ENCODE measurements at places on chromosomes 11 and 22.

DNA sequence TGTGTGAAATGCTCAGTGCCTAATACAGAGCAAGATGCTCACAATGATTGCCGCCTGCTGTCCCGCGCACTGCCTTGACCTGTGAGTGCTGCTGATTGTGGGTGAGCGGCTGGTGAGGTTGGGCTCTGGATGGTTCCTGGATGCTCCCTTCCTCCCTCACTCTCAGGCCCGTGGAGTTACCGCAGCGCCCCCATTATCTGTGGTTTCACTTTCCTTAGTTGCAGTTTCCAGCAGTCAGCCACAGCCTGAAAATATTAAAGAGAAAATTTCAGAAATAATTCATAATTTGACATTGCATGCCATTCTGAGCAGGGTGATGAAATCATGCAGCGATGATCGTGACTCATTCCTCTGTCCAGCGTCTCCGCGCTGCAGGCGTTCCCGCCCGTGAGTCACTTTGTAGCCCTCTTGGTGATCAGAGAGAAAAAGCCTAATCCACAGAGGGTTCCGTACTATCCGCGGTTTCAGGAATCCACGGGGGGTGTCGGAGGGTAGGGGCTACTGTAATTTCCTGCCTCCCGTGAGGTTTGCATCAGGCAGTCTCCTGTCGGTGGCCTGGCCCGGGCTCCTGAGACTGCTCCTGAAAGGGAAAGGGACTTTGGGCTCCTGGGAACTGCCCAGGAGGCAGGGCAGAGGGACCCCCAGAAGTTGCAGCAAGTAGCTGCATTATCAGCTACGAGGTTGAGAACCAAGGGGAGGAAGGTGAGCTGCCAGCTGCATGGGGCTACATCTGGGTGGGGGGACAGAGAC lies 10.6 kb downstream of the RPL3 start:
- DNase-seq: no peak

- no peak for DNase-seq
Observed at GRCh38 chr11:61126256-61126655, 24.0 kb downstream of the CD5 start.

DNA sequence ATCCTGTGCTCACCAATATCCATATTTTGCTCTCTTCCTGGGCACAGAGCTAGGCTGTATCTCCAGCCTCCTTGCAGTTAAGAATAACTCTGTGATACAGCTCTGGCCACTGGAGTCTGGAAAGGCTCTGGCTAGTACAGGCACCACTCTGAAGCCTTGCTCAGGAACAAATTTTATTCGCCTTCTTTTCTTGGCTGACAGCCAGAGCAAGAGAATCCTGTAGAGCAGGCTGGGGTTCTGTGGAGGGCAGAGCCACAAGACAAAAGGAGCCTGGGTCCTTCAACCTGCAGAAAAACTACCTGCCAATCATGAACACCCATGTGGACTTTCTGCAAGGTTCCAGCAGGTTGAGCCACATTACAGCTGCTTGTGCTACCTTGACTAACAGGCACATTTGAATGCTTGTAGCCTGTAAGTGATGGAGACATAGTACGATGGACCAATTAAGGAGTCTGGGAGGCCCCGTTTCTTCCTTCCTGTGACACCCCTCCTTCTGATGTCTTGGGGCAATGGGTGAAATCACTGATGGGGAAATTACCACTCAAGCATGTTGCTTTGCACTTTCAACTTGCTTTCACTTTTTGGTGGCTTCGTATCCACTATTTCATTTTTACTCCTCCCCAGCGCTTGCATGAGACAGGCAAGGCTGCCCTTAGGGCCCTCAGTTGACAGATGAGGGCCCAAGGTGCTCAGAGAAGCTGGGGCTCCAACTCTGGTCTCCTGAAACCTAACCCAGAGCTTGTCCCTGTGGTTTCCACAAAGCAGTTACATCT lies 267.2 kb upstream of the SYN3 start:
- DNase-seq: no peak

GRCh38 chr11:70105755-70106571 lies 27.8 kb downstream of the ANO1 start:
- no peak for DNase-seq

DNA sequence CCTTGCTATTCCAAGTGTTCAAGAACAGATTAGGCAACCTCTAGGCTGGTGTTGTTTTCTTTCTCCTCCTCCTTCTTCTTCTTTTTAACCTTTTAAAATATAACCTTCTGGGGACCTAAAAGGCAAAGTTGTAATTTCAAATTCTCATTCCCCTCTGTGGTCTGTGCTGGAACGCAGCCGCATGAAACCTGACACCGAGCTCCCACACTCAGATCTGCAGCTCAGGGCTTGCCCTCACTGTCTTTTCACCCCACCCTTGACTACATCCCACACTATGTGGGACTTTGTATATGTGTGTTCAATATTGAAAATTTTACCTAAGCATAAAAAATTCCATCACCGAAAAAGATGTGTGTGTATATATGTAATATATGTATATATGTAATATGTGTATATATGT lies 62.0 kb upstream of the ARHGAP42 start:
- DNase-seq: no peak

GRCh38 chr11:98155696-98156095 lies 865.1 kb upstream of the CNTN5 start:
- no peak for DNase-seq

- DNase-seq: no peak
Observed at GRCh38 chr11:7422544-7423331, 62.6 kb upstream of the OLFML1 start.

- DNase-seq: no peak
Observed at GRCh38 chr22:30453731-30454510, 17.9 kb downstream of the SEC14L3 start.

DNA sequence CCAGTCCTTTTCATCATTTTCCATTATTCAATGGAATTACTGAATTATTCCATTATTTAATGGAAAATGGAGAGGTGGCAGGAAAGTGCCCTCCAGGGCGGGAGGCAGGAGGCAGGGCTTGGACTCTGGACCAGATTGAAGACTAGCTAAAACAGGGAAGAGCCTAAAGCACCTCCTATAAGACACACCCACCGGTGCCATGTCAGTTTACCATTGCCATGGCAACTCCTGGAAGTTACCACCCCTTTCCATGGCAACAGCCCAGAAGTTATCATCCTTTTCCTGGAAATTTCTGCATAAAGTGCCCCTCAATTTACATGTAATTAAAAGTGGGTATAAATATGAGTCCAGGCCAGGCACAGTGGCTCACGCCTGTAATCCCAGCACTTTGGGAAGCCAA lies 443.7 kb downstream of the TBC1D22A start:
- DNase-seq: no peak

DNA sequence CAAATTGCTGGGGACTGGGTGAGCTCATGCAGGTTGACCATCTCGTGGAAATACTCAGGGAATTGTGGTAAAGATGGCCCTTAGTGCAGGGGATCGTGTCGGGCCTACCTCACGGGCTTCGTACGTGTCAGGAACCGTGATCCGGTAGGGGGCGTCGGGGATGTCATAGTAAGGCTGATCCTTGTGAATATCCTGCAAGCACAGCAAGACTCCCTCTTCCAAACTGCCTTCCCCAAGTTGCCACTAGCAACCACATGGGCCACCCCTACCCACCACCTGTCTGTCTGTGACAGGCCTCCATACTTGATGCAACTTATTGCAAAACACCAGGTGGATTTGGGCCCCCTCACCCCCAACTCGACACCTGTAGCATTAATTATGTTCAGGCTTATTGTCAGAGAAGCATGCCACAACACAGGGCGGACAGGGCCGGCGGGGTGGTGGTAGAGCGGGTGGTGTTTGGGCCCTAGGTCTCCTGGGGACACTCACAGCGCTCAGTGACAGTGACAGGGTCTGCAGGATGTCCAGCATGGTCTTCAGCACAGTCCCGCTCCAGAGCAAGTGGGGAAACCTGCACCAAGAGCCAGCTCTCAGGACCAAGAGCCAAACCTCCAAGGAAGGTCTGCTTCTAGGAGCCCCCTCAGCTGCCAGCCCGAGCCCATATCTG lies 22.6 kb upstream of the SERPIND1 start:
- no peak for DNase-seq

DNA sequence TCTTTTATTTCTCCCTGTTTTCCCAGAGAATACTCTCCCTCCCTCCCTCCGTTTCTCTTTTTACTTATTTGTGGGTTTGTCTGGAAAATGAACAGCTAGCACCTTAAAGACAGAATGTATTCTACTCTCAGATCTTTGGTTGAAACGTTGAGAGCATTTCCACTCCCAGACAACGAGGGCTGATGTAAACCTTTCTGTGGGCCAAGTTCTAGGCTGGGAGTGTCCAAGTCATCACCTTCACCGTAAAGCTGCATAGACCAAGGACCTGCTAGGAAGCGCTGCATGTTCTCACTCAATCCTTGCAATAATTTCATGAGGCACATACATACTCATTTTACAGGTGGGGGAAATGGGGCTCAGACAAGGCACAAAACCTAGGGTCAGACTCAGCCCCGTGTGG lies 32.4 kb downstream of the MYH9 start:
- DNase-seq: no peak

GRCh38 chr22:26783885-26784284 lies 126.5 kb downstream of the MIAT start:
- no peak for DNase-seq

- DNase-seq: no peak
Observed at GRCh38 chr22:19056951-19057401, 65.2 kb downstream of the DGCR2 start.

GRCh38 chr11:112498701-112499100 lies 238.0 kb upstream of the PLET1 start:
- DNase-seq: no peak

DNA sequence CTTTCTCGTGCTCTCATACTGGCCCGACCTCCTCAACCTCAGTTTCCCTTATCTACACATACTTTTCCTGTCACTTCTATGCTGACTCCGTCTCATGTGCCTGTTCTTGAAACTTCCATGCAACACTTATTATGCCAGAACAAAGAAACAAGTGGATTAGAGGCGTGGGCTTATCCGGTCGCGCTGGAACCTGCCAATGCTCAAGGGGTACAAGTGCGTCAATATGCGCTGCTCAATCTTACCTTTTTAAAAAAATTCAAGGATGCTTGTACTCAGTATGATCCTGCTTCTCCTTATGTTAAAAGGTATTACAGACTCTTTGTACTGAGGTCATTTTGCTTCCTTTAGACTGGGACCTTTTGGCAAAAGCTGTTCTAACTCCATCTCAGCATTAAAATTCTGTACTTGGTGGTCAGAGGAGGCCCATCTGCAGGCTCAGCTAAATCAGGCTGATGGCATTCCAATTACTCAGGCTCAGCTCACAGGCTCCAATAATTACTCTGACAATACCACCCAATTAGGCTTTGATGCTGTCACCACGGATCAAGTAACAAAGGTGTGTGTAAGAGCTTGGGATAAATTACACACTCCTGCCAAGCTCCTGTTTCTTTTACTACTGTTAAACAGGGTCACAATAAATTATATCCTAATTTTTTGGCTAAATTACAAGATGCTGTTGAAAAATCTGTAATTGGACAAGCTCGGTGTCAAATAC lies 26.3 kb upstream of the ALDH3B2 start:
- no peak for DNase-seq

- no peak for DNase-seq
Observed at GRCh38 chr11:71948314-71949027, 19.6 kb downstream of the RNF121 start.

- DNase-seq: no peak
Observed at GRCh38 chr11:45527898-45528297, 137.5 kb downstream of the CHST1 start.

GRCh38 chr11:19735909-19736498 lies 23.4 kb downstream of the NAV2 start:
- no peak for DNase-seq

DNA sequence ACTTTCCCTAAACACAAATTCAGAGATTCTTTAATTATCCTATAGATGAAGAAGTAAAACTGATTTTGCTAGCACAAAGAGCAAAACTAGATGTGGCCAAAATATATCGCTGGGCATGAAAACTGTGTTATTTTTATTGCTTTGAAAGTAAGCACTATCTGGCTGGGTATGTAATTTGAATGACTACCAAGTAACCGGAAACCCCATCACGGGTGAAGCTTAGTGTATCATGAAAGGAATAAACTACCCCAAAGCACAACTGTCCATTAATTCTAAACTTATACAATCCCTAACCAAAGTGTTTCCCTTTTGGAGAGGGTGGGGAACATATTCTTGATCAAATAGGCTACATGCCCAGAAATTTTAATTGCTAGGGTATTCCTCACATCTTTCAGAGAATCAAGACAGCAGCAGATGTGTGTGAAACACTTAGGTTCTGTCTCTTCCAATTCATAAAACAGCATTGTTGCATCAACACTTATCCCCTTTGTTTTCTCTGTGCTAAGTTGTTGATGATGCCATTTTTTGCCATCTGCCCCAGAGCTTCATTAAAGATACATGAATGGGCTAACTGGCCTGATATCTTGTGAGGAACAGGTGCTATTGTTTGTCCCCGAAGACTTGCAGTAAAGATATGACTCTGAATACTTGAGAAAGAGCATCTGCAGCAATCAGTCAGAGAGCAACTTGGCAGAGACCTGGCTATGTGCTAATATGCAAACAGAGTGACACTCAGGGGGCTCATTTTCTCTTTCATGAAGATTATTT lies 238.2 kb downstream of the SOX6 start:
- no peak for DNase-seq

GRCh38 chr11:80944758-80945157 lies 1503.9 kb upstream of the TENM4 start:
- DNase-seq: no peak

GRCh38 chr22:46044621-46045458 lies 67.9 kb upstream of the WNT7B start:
- no peak for DNase-seq

DNA sequence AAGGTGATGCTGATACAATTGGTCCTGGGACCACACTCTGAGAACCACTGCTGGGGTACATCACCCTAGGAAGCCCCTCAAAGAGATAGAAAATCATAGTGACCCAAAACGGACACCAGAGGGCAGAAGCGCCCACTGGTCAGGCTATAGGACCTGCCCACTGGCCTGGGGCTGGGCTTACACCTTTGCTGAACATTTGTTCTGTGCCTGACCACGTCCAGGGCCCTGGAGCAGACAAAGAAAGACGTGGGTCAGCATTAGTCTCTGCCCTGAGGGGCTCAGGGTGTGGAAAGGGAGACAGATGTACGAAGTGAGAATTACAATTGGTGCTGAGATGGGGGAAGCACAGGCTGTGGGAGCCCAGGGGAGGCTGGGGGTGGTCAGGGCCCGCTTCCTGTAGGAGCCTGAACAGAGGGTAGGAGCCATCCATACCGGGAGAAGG lies 14.4 kb upstream of the SERPINH1 start:
- no peak for DNase-seq
